ENCODE measurements at places on chromosomes 2 and 18.

- DNase-seq: no peak
Measured at GRCh38 chr18:45731716-45732115, 7.7 kb downstream of the SLC14A1 start.

- DNase-seq: no peak
Measured at GRCh38 chr2:2933426-2933825, 444.2 kb downstream of the EIPR1 start.

DNA sequence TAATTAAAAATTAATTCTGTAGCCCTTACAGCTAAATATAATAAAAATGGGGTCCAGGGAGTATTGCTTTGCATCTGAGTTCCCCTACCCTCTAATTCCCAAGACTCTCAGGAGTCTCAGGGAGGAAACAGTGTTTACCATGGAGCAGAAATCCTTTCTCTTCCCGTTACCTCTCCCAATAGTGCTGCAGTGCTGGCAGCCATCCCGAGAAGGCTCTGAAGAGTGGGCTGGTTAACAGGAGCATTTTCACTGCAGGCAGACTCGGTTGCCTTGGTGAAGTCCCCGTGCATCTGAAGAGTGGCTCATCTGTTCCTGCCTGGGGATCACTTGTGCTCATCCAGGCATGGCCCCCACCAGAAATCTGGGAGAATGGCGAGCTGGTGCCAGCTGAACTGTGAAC, 41.8 kb upstream of the TMEM178A start:
- no peak for DNase-seq

GRCh38 chr2:183034806-183035205, 3.5 kb downstream of the NCKAP1 start:
- no peak for DNase-seq

- no peak for DNase-seq
Measured at GRCh38 chr2:119233326-119234020, 9.8 kb downstream of the STEAP3 start.

GRCh38 chr2:95158891-95159619, 593 bp downstream of the ZNF514 start:
- peak; percentile 37 for DNase-seq

DNA sequence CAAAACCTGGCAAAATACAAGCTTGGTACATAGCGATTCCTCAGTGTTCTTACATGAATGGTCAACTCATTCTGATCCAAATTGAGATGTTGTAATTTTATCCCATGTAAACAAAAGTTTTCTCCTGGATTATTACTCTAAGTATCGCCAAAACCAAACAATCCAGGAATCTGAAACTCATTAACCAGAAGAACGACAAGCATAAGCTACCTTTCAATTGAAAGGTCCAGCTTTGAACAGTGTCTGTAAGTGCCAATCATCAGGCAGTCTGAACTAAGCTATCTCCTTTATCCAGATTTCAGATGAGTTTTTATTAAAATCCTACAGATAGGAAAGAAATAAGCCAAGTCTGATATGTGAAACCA, 2.4 kb downstream of the MEX3C start:
- no peak for DNase-seq

DNA sequence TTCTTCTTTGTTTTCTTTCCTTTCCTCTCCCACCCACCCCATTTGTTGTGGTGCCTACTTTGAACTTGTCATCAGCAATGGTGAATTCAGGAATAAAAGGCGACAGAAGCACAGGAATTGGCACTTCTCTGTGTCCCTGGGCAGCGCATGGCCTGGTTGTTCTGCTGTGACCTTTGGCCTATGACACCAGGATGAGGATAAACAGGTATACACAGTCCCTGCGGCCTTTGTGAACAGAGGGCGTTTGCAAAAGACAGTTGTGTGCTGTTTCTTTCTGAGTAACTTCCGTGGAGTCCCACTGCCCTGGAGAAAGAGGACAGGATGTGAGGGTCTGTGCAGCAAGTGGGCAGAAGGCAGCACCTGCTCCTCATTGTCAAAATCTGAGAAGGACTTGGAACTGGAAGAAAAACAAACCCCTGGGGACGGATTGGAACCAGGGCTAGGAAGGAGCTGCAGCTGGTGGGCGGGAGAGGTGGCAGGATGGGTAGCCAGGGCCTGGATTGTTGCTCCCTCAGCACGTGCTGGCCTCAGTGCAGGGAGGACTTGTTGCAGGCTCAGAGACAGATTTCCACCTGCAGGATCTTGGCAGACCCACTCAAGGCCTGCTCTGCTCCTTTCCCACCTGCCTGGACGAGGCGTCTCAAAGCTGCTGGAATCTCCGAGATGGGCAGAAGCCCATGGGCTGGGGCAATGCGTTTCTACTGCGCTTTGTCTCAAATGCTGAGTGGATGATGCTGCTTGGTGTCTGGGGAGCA, 159.5 kb downstream of the ACKR3 start:
- DNase-seq: no peak

DNA sequence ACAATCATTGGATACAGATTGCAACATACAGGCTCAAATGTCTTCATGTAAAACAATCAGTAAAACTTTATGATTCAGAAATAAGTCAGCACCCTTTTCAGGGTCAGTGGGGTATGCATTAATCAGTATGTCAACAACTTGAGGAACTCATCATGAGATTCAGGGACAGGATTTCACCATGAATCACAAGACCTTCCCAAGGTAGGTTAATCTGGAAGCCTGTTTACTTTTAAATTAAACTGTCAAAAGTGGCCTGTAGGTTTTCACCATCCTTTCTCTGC, 104.8 kb downstream of the SP100 start:
- DNase-seq: no peak

DNA sequence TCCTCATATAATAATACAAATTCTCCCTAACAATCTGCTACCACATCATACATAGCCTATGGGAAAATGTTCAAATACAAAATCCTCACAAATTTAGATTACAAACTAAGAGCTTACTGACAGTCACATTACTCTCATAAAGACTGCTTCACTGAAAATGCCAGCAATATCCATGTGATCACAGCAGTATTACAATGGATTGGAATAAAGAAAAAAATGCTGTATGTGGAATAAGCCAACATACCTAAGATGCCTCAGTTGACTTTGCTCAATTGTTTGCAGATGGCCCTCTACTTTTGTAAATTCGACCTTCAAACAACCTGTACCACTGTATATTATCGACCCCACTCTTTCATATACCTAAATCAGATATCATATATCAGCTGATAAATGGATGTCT, 88.7 kb downstream of the DYM start:
- DNase-seq: no peak

GRCh38 chr2:223528036-223528435, 74.1 kb downstream of the SCG2 start:
- DNase-seq: no peak

- DNase-seq: no peak
Measured at GRCh38 chr2:24924732-24925131, 4.7 kb upstream of the ADCY3 start.

DNA sequence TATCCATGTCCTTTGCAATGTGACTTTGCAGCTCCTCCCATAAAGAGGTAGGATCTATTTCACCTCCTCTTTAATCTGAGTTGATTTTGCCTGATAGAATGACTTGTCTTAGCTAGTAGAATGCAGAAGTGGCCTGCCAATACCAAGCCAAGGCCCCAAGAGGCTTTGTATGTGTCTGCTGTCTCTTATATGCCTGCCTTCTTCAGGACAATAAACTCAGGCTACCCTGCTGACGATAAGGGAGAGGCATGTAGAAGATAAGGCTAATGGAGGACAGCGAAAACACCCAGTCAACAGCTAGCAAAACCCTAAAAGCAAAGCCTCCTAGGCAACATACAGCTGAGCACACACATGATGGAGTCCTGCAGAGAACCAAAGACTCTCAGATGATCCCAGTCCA, 1.8 kb upstream of the ZC3H8 start:
- no peak for DNase-seq

DNA sequence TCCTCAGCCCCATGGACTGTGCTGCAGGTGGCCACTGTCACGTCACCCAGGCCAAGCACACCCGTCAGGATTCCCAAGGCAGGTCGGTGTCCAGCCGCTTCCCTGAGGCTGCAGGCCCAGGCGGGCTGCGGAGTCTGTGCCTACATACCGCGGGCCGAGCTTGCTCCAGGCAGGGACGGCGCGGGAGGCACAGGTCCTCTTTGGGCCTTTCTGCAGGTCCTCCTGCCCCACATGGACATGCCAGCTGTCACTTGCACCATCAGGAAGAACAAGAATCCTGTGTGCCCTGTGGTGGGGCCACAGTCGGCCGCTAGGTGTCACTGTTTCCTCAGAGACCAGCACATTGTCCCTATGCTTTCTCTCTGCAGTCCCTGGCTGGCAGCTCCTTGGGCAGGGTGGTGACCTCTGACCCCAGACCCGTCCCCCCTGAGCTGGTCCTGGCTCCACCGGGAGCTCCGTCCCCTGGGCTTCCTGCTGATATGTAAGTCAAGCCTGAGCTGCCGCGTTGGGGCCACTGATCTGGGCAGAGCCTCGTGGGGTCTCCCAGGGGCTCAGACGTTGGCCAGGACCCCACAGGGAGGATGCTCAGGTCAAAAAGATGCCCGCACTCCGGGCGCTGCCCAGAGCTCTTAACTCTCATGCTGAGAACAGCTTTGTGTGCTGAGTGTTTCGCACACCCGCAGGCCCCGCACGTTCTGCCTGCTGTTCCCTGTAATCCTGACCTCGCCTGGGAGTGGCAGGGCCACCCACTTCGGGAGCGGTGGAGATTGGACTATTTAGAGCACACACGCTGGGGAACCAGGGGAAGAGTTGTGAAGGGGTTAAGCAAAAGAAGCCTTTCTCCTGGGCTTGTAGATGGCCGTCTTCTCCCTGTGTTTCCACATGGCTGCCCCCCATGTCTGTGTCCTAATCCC, 17.3 kb upstream of the AGXT start:
- DNase-seq: peak; percentile 88

DNA sequence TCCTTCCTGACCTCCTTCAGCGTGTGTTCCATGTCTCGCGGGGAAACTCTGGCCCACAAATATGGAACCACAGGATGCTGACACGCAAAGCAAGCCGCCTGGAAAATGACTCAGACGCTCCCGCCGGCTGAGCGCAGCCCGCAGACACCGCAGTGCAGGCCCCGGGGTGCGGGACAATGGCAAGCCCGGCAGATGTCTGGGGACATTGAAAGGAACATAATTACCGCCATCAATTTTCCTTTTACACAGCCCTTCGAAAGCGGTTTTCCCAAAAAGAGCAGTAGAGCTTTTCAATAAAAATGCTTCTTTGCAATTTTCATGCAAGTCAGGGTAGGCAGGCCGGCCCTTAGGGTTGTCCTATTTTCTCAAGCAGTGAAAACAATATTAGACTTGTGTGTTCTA, 159.2 kb upstream of the SH3BP4 start:
- DNase-seq: no peak

GRCh38 chr2:24820598-24821432, 27.6 kb downstream of the CENPO start:
- no peak for DNase-seq

- DNase-seq: no peak
Measured at GRCh38 chr2:102155703-102156515, 13.4 kb downstream of the IL1R1 start.

- peak; percentile 82 for DNase-seq
Measured at GRCh38 chr2:119290859-119291587, 67.4 kb downstream of the STEAP3 start.

DNA sequence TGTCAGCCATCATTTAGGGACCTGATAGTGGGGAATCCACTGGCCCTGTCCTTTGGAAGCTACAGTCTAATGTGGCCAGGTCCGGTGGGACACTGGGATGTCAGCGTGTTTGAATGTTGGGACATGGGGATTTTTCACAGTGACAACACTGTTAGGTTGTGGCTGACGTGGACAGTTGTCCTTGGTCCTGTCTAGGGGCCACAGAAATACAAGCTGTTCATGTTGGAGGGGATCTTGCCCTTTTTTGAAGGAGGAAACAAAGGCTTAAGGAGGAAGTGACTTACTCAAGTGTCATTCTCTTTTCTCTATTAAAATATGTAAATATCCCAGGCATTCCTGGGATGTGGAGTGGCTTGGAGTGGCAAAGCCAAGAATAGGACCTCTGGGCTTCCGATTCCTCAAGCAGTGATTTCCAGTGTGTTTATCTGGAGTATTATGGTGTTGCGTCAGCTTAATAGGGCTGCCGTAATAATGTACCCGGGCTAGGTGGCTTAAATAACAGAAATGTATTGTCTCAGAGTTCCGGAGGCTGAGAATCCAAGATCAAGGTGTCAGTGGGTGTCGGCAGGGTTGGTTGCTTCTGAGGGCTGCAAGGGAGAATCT, 8.5 kb downstream of the ACOXL start:
- DNase-seq: no peak

GRCh38 chr2:221245045-221245444, 327.1 kb downstream of the EPHA4 start:
- DNase-seq: no peak

- DNase-seq: peak; percentile 70
Measured at GRCh38 chr2:233081232-233081730, 21.1 kb downstream of the INPP5D start.

DNA sequence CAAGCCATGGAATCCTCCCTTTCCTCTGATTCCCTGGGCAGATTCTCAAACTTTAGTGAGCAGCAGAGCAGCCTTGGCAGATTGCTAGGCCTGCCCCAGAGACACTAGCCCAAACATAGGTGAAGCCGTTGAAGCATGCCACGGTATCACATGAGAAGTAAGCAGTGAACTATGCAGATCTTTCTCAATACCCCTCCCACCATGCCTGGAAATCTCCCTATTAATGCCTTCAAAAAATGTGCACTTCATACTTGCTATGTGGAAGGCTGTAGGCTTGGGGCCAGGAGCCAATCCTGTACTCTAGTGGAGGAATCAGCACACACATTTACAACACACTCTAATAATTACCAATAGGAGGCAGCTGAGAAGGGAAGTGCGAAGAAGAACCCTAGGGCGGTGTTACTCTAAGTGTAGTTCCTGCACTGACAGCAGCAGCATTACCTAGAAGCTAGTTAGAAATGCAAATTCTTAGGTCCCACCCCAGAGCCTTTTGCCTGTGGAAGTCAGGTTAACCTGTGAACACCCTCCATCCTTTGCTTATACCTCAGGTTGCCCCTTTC, 305.1 kb upstream of the SPRED2 start:
- DNase-seq: no peak

DNA sequence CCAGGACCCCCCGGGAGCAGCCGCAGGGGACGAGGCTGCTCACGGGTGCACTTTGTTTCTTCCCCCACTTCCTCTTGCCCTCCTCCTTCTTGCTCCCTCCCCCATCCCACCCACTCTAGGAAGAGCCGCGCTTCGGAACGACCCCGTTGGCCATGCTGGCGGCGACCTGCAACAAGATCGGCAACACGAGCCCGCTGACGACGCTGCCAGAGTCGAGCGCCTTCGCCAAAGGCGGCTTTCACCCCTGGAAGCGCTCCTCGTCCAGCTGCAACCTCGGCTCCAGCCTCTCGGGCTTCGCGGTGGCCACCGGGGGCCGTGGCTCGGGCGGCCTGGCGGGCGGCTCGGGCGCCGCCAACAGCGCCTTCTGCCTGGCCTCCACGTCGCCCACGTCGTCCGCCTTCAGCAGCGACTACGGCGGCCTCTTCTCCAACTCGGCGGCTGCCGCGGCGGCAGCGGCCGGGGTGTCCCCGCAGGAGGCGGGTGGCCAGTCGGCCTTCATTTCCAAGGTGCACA, 1.3 kb downstream of the SP9 start:
- DNase-seq: peak; percentile 24
